ENCODE measurements at places on chromosomes 2 and 18.

DNA sequence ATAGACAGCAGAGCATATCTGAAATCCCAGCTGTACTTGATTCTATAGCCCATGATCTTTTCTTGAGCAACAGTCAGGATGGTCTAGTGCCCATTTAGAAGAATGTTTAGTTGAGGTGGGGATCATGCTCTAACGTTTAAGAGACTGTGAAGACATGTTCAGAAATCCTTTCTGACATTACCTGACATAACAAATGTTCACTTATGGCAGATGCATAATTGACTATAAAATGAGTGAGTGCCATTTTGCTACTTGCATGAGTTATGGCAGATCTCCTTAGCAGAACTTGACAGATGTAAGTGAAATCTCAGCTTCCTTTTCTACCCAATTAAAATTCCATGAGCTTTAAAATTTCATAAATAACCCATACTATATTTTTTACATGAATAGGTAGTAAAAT, 209.5 kb upstream of the MMADHC start:
- no peak for DNase-seq

DNA sequence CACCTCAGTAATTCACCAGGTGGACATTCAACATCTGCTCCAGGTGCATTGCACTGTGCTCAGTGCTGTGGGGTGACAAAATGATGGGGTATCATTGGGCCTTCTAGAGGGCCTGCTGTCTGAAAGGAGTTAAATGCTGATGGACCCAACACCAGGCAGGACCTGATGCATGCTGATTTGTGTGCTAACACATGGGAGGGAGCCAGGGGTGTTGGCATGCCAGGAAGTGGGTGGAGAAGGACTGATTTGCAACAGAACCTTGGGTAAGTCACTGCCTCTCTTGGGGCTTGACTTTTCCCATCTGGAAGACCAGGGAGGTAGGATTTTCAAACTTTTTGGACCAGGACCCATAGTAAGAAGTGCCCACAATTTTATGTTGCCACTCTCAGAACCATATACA, 57.9 kb upstream of the CXCR4 start:
- DNase-seq, result no peak

DNA sequence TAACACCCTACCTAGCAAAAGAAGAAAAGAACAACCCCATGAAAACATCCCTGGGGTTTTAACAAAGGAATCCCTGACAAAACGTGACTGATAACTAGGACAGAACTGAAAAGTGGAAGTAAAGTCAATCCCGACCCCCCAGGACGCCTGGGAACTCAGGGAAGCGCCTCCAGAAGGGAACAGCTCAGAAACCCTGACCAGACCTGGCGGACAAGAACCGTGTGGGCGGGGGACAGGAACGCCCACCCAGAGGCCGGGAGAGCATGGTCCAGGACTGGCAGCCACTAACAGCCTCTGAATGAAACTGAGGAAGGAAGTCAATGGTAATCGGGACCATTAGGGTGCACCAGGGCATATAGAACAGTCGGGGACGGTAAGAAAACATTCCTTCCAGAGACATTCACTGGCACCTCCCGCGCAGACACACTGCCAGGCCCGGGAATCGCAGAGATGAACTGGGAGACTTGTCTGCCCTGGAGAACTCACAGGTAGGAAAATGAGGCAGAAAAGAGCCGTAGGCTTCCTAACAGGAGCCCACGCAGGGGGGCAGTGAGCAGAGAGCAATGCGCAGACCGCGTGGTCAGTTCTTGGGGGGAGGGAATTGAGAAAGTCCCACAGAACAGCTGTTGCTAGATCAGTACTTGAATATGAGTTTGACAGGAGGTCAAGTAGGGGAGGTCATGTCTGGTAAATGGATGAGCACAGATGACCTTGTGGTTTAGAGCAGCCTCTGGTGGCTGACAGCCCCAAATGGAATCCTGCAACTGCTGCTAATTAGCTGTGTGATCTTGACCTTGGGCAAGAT, 1.3 kb upstream of the TBC1D8 start:
- DNase-seq, result peak; percentile 15

DNA sequence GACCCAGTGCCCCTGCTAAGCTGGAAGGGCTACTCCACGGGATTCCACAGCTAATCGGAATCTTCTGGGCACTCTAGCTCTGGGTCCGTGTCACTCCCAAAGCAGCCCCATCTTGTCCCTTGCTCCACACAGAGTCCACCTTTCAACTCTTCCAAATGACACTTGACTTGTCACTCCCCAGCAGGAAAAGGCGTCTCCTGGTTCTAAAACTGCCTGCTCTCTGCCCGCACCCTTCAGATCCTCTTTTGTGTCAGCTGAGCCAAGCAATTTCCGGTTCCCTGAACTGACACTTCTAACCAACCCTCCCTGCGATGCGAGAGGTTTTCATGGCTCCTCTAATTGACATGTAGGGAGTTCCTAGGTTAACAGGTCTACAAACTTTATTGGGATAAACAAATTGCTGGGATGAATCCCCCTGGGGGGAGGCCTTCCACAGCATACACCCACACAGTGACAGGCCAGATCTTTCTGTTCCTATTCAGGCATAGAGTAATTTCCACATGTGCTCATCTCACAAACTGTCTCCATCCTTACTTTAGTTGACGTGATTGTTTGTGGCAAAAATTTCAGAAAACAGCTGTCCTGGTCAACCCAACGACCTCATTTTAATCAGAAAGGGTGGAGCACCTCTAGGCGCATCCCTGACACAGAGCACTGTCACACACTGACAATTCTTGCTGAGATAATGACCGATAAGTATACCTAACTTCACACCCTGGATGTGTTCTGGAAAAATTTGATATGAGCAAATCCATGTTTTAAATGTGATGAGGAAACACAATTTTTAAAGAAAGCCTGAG, 104.9 kb downstream of the RBMS1 start:
- DNase-seq, result peak; percentile 37

DNA sequence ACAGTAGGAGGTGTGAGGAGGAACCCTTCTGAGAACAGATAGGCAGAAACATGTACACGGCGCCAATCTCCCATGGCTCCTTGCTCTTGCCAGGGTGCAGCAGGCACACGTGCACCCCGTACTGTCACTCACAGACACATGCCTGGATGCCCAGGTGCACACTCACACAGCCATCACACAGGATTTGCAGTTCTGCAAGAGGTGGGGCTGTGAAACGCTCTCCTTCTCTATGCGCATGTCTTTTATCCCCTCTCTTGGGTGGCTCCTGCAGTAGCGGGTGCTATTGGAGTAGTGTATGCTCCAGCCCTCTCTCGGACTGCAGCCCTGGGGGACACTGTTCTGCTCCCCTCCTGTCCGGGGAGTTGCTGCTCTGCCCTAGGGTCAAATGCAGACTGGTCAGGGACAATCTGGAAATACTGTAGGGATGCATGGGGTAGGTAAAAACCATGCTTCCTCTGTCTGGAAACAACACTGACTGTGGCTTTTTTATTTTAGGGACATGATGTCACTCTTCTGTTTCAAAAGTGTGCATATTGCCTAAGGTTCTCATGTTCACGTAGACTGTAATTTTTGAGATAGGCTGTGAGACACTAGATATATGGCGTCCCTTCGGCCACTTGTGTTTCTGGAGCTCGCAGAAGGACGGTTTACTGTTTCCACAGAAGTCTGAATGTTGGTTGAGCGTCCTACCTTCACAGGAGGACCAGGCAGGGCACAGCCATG, 118.5 kb downstream of the PRKCE start:
- no peak for DNase-seq

GRCh38 chr2:173271825-173272224, 82.8 kb upstream of the CDCA7 start:
- DNase-seq, result no peak

GRCh38 chr2:109384308-109385271, 229.2 kb downstream of the SEPTIN10 start:
- DNase-seq, result no peak

- DNase-seq, result no peak
These were observed 66.4 kb upstream of the MMADHC start for GRCh38 chr2:149653831-149654445.

- DNase-seq, result no peak
These were observed 39.0 kb downstream of the AQP12A start for GRCh38 chr2:240730501-240731177.

GRCh38 chr18:78805840-78806239, 173.8 kb upstream of the SALL3 start:
- no peak for DNase-seq

- DNase-seq, result no peak
These were observed 111.9 kb downstream of the AP1S3 start for GRCh38 chr2:223725494-223725893.
